Skin of body (tissue), 3 donors: ENCODE measurements at places on chromosomes 1 and 21.

DNA sequence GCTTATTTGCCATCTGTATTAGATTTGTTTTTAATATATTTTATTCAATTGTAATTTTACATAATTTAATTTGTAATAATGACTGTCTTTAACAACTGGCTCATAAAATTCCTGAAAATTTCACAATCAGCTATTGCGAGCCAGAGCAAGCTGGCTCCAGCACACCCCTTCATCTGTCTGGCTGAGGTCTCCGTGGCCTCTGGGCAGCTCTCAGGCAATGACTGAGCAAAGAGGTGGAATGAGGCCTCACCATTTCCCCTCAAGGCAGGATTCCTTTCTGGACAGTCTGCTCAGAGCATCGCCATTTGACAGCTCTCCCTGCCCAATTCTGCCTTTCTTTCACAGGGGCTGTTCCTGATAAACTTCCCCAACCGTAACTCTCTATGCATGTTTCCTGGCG, 5.8 kb upstream of the KANK4 start:
- DNase-seq, result peak; percentile 46

DNA sequence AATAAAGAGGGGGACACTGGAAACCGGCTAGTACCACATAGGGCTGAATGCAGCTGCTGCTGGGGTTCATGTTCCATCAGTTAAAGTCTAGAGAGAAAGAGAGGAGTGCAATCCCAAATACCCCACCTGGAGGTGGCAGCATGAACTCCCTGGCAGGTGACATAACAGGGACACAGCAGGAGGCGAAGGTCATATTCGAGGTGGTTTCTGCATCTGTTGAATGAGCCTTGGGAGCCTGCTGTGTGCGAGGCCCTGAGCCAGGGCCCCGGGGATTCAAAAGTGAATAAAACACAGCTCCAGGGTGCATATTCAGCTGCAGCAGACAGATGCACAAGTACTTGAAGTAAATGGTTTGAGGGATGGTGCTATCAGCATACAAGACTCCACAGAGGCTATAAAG, 456.8 kb downstream of the SETD4 start:
- DNase-seq, result no peak

DNA sequence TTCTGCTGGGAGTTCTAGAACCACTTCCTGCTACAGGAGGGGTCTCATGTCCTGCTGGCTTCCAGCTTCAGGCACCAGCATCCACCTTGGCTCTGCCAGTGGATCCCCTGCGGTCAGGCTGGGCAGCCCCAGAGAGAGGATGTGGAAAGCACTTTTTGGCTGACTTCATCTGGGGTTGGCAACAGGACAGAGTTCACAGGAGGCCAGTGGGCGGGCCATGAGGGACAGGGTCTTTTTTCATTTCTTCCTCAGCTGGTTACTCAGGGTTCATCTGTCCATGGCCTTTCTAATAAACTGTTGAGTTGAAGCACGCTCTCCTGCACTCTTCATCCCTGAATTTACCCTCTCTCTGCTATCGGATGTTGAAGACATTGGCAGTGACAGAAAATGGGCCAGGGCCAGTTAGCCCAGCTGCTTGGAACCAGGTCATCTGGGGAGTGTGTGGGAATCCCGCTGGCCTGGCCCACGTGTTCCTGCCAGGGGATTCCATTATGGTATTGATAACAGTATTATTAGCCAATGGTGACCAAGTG, 45.2 kb downstream of the RPS6KA1 start:
- no peak for DNase-seq

DNA sequence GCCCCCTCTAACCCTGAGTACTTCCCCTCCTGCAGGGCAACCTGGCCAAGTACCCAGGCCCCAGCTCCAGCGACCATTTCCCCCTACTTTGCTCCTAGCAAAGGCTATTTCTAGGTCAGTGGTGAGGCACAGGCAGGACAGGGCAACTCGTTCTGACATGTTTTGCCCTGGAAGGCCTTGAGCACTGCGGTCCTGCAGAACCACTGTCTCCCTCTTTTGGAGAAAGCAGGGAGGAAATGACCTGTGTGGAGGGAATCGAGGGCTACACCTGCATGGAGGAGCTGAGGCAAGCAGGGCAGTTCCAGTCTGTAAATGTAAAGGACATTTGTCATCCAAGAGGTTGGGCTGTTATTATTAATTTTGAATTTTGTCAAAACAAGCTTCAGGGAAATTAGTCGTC, 99.1 kb downstream of the PPIAL4G start:
- DNase-seq, result no peak

- no peak for DNase-seq
Observed at GRCh38 chr1:66562561-66562960, 28.6 kb downstream of the SGIP1 start.

- DNase-seq, result peak; percentile 38
Observed at GRCh38 chr1:208093754-208094719, 150.1 kb downstream of the PLXNA2 start.

- peak; percentile 13 for DNase-seq
Observed at GRCh38 chr1:241356519-241357365, at the start of gene RGS7. TSS of gene RGS7 (minus strand) at chr1:241357205.
